ENCODE measurements at places on chromosomes 5 and 9. TPM values are rescaled to one million over a fixed set of nuclear protein-coding genes. Genes with fewer than 3 reads are reported as not detected.

- DNase-seq, result peak; percentile 16
Measured at GRCh38 chr9:89311346-89312221, 589 bp downstream of the CKS2 start.

Gene CD74
- 277 TPM for total RNA-seq

Gene NUTM2F
- not detected for total RNA-seq

DNA sequence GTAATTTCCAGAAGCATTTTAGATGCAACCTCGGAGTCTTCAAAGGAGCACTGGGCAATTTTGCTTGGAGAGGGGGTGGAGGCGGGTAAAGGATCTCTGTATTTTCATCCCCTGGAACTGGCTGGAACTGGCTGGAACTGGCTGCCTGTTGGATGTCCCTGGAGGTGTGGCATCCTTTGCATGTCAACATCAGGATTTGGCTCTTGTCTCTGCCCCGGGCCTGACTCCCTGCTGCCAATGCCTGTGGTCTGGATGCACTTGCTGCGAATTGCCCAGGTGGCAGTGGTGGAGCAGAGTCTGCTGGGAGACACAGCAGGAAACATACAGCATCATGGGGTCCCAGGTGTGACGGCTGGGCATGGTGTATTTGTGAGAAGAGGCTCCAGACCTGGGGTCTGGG is 391.3 kb downstream of the GADD45G start:
- DNase-seq, result no peak

Measured in activated naive CD4-positive, alpha-beta T cell treated with anti-CD3 and anti-CD28 coated beads, Interleukin-2, amount 50 U/mL, for 72 hours (primary cell).